ENCODE measurements at places on chromosomes 6 and 20.

DNA sequence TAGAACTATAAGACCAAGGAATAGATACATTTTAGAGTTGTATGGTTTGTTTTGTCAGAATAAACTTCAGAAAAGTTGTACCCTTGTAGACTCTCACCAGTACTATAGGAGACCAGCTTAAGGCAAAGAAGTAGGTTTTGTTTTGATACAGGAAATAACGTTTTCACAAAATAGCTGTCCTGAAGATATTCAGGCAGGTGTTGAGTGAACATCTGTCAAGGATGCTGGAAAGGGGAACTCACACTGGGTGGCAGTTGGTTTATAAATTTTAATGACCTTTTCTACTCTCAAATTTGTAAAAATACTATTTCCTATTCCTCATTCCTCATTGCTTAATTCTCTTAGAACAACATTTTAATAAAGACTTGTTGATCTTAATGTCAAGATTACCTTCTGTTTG, 174.0 kb upstream of the MAN1A1 start:
- DNase-seq, result no peak

- DNase-seq, result no peak
Measured at GRCh38 chr6:124297507-124297906, 493.8 kb downstream of the NKAIN2 start.

DNA sequence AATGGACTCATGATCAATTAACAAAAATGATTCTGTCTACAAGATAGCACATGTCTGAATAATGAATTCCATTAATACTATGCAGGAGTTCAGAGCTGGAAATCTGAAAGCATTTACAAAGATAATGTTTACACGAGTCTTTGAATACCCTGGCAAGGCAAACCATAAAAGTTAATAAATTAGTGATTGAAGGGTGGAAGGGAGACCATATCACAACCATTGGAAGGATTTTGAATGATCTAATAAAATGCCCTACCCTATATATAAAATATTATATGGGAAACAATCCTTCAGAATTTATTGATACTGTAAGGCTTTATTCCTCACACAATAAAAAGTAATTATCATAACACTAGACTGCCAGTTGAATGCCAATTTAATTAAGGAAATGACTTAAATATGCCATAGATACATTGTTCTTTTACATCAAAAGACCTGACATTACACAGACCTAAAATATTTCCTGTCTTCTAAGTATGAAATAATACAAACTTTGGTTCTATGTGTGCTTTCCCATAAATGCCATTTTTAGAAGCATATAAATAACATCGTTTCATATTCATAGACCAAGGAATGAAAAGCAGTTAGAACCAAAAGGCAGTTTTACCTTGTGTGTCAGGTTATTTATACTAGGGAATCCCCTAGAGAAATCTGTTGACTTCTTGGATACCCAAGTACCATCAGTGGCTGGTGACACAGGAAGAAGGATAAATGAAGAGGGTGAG, 249.2 kb upstream of the MARCKS start:
- DNase-seq, result no peak

GRCh38 chr6:101393251-101393828, at the start of gene GRIK2:
TSS of gene GRIK2 (plus strand) at chr6:101393708.
- peak; percentile 54 for DNase-seq

- no peak for DNase-seq
Measured at GRCh38 chr20:54172856-54173652, 732 bp downstream of the CYP24A1 start.

All from NCI-H1417 treated with DMSO at 0.1 percent for 48 hours (cell line).